ENCODE measurements at places on chromosomes 12 and 14. TPM values are rescaled to one million over a fixed set of nuclear protein-coding genes. Genes with fewer than 3 reads are reported as not detected.

DNA sequence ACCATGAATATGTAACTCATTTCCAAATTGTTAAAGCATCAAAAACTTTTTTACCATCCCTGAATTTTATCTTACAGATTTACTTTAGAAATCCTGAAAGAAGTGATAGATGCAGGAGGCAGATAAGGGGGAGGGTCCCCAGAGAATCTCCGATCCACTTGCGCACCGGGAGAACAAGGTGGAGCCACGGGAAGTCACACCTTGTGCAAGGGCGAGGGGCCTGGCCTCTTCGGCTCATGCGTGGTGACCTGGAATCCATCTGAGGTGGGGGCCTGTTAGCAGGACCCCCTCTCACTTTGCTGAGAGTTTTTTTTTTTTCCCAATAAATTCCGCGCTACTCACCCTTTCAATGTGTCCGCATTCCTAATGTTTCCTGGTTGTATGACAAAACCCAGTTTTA, 80.2 kb upstream of the CDKN3 start:
- DNase-seq: no peak

GRCh38 chr14:57863471-57863870, 2.4 kb downstream of the SLC35F4 start:
- no peak for DNase-seq

- no peak for DNase-seq
These were observed 17.6 kb downstream of the CKB start for GRCh38 chr14:103504991-103505565.

- no peak for DNase-seq
These were observed 84.0 kb downstream of the PELI2 start for GRCh38 chr14:56202256-56202655.

DNA sequence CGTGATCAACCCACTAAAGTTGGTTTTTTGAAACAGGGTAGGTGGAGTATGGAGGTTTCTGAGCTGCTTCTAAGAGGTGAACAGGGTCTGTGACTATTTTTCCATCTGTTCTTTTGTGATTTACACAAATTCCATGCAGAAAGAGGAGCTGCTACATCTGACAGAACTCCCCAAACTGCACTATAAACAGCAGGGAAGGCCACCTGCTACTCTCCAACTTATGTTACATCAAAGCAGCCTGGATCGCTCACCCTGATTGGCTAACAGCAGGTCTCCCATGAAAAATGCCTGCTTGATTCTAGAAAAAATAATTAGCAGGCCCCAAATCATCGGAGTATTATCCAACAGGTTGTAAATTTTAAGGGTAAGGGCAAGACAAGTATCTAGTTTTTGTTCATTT, 282.9 kb upstream of the FLRT2 start:
- no peak for DNase-seq

DNA sequence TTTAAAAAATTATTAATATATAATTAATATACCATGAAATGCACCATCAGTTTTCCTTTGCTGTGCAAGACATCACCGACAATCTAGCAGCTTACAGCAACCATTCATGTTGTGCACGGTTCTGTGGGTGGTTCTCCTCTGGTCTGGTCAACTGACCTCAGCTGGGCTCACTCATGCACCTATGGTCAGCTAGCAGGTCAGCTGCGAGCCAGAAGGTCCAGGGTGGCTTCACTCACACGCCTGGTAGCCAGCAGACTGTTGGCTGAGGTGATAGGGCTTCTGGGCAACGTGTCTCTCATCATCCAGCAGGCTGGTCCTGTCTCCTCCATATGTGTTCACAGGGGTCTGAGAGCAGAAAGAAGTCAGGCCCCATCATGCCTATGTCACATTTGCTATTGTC, 210.4 kb downstream of the KIF26A start:
- DNase-seq: no peak

GRCh38 chr12:91104812-91105466, 6.4 kb downstream of the LUM start:
- peak; percentile 52 for DNase-seq

GRCh38 chr12:95060951-95061350, 12.5 kb downstream of the NR2C1 start:
- no peak for DNase-seq

GRCh38 chr14:90857866-90858265, 41.6 kb upstream of the TTC7B start:
- DNase-seq: no peak

- no peak for DNase-seq
These were observed 54.1 kb upstream of the ASPG start for GRCh38 chr14:104031384-104031783.

DNA sequence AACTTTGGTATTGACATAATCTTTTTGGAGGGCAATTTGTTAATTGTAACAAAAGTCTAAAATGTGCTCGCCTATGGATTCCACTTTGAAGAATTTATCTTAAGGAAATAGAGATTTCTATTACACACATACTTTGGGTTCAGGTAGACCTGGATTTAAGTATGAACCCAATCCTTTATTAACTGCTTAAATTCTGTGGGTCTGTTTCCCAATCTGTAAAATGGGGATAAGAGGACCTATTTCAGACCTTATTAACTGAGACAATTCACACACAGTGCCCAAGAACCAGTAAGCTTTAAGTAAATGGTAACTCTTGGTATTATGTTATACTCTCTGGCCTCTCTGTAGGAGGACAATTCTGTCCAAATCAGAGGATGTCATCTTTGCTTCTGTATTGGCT, 822 bp upstream of the EIF2B2 start:
- no peak for DNase-seq

DNA sequence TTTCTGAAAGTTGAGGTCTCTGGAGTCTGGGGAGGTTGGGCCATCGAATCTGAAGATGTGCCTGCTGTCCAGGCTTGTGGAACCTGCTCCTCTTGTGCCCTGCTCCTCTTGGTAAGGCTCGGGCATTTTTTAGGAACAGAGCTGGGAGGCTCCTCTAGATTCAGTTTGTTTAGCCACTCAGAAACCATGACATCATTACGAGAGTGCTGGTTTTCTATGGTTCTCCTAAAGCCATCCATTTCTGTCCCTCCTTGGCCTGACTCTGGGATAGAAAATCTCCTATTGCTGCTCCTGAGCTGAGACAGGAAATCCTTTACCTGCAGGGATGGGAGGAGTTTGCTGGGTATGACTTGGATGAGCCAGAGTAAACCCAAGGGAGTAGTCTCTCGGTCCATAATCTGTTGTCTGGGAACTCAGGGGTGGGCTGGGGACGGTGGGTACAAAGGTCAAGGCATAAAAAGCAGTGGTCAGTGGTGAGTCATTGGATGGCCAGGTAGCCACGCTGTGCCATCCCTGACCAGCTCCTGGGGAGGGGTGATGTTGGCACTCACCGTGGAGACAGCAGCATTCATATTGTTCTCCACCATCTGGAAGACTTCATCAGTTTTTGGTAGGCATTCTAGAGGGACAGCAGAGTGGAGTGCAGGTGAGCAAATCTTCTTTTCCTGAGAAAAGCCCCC, 2.4 kb upstream of the ADCY4 start:
- DNase-seq: no peak

- peak; percentile 42 for DNase-seq
These were observed 42.9 kb upstream of the EEA1 start for GRCh38 chr12:92971859-92972524.

DNA sequence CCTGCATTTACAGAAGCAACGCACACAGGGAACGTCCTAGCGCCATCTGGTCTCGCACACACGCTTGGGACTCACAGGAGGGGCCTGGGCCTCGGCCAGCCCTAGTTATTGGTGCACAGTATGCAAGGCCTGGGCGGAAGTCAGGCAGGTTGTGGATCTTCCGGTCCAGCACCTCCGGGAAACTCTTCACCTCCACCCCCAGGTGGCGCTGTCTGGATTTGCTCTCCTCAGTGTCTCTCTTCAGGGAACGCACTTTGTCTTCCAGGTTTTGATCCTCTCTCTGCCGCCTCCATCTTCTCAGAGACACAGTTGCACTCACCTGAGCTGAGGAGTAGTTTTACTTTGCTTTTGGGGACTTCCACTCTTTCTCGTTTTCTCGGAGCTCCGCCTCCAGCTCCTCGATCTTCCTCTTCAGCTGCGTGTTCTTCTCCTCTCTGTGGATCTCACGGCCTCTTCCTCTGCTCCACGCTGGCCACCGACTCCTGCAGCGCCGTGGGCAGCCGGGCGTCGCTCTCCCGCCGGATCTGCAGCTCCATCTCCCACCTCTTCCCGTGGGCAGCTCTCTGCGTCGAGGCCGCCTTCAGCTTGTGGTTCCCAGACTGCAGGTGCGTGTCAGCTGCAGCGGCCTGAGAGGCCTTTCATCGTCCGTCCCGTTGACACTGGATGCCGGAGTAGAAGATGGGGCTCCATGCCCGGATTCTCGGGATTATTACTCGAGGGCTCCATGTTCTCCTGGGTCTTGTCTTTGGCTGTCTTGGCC, 933.8 kb downstream of the TMEM121 start:
- no peak for DNase-seq

DNA sequence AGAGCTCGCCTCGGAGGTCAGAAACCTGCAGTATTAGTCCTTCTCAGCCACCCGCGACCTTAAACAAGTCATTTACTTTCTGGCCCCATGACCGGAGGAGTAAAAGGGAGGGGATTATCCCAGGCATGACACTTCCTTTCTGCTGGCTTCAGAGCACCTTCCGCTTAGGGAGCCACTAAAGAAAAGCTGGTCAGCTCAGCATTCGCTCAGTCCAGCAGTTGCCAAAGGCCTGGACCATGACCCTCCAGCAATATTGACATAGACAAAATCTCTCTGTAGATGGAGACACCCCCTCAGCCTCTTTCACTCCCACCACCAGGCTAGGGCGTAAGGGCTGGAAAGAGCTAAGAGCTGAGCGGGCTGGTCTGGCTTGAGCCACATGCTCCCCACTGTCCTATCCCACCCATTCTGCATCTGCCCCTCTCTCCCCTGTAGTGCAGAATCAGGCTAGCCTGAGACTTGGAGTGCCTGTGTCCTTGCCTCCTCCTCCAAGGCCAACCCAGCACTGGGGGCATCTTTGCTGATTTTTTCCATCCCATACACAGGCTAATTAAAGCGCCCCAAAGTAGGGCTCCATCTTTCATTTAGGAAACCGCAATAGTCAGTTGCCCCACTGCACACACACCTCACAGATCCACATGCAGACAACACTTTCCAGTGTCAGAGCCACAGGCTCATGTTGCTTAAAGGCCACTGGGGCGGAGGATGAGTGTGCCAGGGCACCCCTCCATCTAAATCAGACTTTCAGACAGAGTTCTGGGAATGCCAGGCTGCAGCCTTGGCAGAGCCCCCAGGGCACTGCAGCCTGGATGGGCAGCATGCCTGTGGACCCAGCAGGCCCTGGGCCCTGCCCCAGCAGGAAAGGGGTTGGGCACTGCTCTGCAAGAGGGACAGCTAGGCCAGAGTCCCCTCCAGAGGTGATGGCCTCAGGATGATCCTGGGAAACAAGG, 4.0 kb upstream of the CPNE6 start:
- DNase-seq: no peak

- DNase-seq: no peak
These were observed 70.0 kb downstream of the KIF21A start for GRCh38 chr12:39372929-39373328.

DNA sequence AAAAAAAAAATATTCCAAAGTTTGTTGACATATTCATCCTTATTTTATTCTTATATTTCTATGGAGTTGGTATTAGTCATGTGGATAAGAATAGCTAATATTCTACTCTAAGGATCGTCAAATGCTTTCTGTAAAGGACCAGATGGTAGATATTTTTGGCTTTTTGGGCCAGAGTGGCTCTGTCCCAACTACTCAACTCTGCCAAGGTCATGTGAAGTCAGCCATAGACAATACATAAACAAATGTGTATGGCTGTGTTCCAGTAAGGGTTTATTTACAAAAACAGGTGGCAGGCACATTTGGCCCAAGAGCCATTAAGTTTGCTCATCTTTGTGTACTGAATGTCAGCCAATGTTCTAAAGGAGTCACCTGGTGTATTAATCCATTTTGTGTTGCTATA, 131.8 kb downstream of the TBX5 start:
- no peak for DNase-seq

DNA sequence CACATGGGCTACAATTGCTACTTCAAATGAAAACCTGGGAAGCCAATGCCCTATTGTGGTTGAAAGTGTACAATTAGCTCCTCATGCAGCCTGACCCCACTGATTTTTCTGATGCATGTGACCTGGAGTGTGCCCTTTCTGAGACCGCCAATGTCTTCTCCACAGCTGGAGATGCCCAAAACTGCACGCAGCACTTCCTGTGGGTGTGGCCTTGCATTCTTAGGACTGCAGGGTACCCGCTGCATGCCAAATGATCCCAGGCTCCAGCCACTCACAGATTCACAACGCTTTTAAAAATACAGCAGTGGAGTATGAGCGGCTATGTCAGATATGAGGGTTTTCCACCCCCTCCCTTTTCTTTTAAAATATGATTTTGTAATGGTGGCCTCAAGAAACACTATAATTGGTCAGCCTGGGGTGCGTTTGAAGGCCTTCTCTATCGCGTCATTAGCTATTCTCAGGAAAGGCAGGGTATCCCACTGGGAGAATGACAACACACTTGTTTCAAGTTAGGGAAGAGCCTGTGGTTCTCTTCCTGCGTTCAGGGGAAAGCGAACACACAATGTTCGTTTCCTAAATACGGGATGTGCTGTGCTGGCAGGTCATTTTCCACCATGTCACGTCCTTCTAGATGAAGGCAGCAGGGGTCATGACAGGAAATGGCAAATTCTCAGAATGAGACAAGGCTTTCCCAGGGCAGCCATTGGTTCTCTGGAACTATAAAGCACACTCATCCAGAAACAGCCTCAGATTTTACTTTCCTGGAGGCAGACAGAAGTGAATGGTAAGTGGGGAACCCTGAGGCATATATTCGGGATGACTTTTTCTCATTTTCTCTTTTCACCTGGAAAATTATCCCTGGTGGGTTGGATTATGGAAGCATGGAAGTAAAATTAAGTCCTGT, at the start of gene APOLD1:
Gene APOLD1 (plus strand): TSS at position 749 of the 904 bp plus-strand sequence. CDS start 33 bp downstream, at position 782.
- DNase-seq: no peak

DNA sequence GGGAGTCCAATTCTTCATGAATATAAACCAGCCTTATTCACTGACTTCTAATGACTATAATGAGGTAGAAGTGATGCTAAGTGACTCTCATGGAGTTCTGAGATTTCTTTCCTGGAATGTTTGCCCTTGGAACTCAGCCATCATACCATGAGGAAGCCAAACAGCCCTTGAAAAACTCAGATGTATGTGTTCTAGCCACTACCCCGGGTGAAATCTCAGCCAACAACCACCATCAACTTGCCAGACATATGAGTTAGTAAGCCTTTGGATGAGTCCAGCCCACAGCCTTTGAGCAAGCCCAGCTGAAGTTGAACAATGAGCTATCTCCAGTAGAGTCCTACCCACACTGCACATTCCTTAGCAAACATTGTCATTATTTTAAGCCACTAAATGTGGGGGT, 149.5 kb downstream of the SLC6A15 start:
- no peak for DNase-seq

DNA sequence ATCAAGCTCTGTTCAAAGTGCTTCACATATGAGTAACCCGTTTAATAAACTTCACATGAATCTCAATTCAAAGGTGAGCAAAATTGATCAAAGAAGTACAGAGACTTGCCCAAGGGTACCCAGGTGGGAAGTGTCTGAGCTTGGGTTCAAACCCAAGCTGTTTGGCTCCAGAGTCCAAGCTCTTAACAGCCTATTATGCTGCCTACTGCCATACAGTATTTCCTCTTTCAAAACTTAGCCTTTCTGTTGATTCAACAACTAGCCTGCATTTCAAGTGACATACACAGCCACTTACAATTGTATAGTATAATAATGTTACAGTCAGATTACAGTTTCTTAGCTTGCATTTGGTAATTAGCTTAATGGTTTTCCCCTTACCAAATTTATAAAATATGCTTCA, 29.7 kb downstream of the FRMD6 start:
- no peak for DNase-seq

The SALL2 gene
- total RNA-seq: 0.21 TPM

The TRAFD1 gene
- total RNA-seq: 38.2 TPM

The ZNF384 gene
- total RNA-seq: 19.5 TPM

The PCED1B gene
- total RNA-seq: 13.1 TPM

The ITGB7 gene
- not detected for total RNA-seq

The NOS1 gene
- not detected for total RNA-seq

The UNG gene
- 30.5 TPM for total RNA-seq
